Midbrain (tissue), 1 donor: ENCODE measurements at places on chromosomes 2 and 18.

DNA sequence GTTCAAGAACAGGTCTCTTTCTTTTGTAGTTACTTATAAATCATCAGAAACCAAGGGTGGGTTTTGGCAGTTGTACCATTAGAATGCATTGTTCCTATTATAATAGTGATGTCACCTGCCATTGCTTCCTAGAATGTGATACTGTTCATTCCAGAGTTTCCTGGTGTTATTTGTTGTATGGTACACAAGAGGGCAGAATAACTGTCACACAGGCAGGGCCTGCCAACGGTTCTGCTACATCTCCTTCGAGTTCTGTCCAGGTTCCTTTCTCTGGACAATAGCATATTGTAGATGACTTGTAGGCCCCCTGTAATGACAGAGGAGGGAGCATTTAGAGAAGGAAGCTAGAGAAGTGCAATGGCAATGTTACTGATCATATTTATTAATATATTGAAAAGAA lies 98.3 kb downstream of the KLHL14 start:
- DNase-seq: peak; percentile 1

DNA sequence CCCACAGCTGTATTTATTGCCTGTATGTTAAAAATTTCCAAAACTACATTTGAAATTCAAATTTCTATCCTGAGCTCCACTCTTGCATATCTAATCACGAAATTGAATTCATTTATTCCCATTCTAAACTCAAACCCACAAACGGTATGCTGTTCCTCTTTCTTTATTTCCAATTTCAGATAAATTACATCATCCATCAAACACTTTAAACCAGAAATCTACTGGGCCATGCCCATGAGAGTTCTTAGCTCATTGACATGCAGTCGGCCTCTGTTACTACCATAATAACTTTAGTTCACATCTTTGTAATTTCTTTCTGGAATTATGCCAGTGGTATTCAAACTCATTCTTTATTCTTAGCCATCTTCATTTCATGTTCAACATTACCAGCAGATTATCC lies 100.3 kb downstream of the COL3A1 start:
- no peak for DNase-seq

DNA sequence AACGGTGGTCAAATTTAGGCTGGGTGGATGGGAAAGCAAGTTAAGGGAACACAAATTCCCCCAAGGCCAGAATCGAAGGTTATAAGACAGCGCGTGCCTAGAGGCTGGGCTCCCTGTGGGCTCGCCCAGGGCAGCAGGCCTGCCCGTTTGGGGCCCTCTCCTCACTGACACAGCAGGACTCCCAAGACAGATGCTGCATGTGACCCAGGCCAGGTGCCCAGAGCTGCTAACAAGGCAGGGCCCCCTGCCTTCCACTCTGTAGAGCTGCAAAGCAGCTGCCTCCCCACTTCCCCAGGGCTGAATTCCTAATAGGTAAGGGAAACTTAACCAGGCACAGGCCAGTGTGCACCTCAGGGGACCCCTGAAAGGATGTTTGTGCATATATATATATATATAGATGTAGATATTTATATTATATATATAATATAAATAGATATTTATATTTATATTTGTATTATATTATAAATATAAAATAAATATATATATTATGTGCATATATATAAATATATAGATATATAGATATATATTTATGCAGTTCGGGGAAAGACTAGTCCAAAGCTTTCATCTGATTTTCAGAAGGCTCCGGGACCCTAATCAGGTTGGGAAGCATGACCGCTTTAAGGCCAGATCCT lies 43.7 kb downstream of the TMEM37 start:
- DNase-seq: no peak

DNA sequence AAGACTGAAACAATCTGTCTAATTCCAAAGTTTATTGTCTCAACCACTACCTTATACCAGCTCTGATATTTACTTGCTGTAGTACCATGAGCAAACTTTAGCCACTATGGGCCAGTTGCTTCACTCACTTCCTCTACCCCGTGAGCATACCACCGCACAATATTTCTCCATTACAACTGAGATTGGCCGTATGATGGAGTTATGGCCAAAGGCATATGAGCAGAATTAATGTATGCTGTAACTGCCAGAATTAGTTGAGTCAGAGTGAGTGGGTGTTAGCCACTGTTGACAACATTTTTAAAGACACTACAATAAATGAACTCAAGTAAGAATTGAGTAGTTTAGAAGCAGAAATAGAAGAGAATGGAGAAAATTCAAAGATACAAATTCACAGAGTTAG lies 69.7 kb downstream of the LRATD1 start:
- no peak for DNase-seq

DNA sequence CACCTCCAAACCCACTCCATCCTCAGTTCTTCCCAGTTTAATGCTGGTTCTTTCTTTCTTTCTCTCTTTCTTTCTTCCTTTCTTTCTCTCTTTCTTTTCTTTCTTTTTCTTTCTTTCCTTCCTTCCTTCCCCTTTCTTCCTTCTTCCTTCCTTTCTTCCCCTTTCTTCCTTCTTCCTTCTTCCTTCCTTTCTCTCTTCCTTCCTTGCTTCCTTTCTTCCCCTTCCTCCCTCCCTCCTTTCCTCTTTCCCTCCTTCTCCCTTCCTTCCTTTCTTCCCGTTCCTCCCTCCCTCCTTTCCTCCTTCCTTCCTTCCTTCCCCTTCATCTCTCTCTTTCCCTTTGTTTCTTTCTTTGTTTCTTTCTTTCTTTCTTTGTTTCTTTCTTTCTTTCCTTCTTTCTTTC lies 50.9 kb downstream of the PDCL3 start:
- DNase-seq: no peak

DNA sequence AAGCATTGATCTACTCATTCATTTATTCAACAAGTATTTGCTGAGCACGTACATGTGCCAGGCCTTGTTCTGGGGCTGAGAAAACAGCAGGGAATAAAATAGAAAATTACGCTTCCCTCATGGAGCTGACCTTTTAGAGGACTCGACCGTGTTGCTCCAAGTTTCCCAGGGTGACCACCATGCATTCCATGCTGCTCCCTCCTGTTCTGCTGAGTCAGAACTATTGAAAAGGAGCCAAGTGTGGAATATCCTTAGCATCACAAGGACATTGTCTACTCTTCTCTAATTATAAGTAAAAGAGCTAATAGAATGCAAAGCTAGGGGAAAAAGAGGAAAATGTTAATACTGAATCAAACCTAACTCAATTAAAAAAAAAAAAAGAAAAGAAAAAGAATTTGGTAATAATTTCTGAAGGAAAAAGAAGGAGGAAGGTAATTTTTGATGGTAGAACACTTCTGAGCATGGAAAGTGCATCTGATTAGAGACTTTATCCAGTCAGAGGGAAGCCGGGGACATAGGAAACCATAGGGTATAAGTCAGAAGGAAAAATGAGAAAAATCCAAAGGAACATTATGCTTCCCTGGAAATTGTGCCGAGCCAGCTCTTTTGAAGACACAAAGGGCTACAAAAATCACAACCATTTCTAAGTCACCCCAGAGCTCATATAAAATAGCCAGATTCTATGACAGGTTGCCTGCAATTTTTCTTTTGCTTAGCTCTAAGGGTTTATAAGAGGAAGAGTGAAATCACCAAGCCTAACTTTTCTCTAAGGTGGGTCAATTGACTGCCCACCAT lies 339.4 kb downstream of the RND3 start:
- no peak for DNase-seq

GRCh38 chr2:205133544-205133943 lies 548.8 kb upstream of the NRP2 start:
- no peak for DNase-seq

DNA sequence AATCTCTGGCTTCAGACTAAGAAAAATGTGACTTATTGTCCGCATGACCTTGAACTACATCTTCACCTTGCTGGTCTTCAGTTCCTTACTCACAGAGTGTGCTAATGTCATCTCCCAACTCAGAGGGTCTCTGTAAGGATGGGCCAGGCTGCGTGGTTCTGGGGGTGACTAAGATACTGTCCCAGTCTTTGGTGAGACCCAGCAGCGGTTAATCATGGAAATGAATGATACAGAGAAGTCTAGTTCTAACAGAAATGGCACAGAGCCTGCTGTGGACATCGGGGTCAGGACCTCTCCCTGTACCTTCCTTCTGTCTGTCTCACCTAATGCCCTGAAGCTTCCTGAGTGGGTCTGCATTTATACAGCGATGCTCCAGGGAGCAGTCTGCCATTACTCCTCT lies 662.7 kb upstream of the HS6ST1 start:
- no peak for DNase-seq

DNA sequence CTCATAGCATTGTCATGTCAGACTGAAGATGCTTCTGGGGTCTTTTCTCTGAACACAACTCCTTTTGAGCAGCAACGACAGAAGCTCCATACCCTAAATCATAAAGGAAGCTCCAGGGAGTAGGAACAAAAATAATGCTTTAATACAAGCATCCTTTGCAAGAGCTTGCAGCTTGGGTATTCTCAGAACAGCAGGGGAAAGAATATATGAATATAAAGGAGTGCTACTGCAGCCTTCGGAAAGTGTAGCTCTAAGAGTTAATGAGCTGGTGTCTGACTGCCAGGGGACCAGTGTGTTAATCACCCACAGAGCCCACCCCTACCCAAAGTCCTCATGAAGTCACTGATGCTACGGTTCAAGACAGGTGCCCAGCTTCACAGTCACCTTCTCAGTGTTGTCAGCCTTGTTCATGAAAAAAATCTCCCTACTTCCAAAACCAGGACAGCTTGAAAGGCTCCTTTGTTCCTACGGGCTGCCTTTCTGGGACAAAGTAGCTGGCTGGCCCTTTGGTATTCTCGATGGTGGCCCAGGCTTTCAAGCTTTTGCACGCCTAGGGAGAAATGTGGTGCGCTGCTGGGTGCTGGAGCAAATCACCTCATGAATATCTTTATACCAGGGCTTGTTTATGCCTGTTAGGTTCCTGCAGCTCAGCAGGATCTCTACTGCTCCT lies 259.7 kb downstream of the CMPK2 start:
- DNase-seq: peak; percentile 23

DNA sequence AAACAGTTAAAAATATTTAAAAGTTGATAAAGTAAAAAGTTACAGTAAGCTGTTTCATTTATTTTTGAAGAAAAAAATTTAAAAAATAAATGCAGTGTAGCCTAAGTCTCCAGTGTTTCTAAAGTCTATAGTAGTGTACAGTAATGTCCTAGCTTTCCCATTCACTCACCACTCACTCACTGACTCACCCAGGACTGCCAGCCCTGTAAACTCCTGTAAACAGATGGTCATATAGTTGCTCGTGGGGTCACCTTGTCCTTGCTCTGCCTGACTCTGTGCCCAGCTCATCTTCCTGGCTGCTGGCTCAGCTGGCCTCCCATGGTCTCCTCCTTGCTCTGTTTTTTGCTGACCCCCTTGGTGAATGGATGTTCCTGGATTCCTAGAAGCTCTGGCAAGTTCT lies 180.3 kb downstream of the VAPA start:
- no peak for DNase-seq

DNA sequence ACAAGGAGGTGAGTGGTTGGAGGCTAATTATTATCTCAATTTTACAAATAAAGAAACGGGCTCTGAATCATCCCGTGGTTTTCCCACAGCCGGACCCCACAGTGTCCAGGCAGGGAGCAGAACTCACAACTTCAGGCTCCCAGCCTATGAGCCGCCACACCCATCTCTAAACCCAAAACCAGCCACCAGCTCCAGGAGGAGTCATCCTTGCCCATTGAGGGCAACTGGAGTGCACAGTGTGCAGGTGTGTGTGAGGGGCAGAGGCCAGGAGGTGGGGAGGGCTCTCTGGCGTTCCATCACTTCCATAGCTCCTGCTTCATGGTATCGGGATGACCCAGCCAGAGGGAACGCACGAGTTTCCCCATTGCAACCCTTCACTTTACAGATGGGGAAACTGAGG lies 144.5 kb downstream of the CYP26B1 start:
- DNase-seq: no peak

- DNase-seq: no peak
Observed at GRCh38 chr2:130823886-130824491, 12.7 kb upstream of the ARHGEF4 start.
